ENCODE measurements at places on chromosomes 4 and X.

GRCh38 chr4:15333692-15334633 lies 93.9 kb upstream of the C1QTNF7 start:
- no peak for DNase-seq

- no peak for DNase-seq
These were observed 11.1 kb upstream of the GPR101 start for GRCh38 chrX:137044893-137045292.

DNA sequence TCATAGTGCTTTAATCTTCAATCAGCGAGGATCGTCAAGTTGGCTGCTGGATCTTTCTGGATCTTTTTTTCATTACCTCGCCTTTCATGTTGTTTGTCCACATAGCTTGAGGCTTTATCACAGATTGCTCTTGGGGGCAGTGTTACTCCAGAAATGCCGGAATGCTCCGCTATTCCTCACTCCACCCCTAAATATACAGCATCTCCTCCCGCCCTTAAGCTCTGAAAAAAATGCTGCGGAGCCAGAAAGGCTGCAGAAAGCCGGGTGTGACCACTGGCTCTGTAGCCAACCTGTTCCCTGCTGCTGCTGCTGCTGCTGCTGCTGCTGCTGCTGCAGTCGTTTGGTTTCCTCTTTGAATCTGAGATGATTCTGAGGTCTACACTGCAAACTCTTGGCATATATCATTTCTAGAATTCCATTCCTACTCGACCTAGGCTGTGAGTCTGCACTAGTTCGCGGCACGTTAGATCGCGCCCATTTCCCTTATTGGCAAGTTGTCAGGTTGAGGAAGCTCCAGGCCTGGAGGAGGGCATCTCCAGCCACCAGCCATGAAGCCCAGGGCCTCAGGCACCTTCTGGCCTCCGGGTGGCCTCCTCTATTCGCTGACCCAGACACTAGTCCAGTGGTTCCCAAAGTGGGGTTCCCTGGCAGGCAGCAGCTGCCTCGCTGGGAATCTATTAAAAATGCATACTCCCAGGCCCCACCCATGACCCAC lies 34.2 kb downstream of the WDR13 start:
- DNase-seq = peak; percentile 42

GRCh38 chr4:145285928-145286327 lies 105.5 kb upstream of the OTUD4 start:
- no peak for DNase-seq

DNA sequence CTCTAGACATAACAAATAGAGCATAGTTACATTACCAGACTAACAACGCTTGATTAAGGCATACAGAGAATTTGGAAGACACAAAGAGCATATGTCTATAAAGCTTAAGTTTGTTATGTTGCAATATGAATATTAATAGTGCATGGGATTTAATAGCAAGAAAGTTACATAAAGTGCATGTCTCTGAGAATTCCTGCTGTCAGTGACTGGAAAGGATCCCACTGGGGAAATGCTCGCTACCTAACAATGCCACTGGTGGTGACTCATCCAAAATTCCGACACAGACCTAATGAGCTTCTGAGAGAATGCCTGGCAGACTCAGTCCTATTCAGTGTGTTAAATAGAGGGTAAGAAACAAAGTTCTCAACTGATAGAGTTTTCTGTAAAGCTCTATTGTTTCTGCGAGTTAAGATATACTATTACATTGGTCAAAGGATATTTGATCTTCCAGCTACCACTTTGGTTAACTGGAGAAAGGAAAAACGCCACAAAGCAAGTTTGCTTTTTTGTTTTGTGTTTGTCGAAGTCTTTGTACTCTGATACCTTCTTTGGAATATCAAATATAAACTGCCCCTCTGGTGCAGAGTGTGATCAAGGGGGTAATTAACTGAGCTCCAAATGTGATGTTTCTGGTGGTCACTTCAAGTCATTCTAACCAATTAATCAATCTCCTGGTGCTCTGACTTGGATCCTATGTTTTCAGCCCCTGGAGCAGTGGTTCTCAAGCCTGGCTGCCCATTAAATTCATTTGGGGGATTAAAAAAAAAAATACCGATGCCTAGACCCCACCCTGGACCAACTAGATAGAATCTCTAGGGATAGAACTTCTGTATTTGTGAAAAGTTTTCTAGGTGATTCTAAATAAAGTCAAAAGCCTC lies 107.9 kb downstream of the PALLD start:
- no peak for DNase-seq

DNA sequence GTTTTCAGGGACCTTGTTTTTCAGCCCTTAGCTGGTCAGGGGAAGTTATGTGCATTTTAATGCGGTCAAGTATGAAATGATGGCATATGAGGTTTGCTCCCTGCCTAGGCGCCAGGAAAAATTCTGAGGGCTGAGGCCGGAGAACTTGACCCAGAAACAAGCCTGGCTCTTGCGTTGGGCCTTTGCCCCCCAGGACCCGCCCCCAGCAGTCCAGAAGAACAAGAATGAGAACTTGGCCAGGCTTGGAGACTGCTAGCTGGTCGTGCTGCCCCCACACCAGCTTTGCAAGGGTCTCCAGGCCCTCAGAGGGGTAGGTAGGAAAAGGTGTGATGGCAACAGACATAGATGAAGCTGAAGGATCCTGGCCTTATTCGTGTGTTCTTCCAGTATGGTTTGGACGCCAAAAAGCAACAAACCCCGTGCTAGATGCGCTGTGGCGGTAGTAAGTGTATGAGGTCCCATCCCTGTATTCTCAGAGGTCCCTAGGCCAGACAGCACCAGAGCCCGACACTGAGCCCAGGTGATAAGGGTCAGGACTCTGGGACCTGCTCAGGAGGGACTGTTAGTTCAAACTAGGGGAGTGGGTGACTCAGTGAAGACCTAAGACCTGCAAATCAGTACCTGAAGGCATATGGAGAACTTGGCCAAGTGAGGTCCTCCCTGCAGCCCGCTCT lies 10.5 kb downstream of the NKX3-2 start:
- DNase-seq = no peak

DNA sequence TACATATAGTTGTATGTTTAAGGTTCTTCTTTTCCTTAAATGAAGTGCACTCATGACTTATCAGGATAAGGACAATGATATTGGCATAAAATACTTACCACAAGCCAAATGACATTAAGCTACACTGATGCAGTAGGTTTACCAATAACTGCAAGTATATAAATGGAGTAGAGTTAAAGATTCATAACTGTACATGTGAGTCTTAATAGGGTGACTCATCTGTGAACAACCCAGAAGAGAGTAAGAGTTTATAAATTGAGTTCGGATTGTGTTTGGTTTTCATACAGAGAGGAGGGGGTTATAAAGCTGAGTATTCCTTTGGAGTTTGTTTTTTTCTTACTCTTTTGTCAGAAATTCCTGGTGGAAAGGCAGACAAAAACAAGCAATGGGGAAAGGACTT lies 144.8 kb downstream of the TLL1 start:
- no peak for DNase-seq
